ENCODE measurements at places on chromosomes 2 and 18.

DNA sequence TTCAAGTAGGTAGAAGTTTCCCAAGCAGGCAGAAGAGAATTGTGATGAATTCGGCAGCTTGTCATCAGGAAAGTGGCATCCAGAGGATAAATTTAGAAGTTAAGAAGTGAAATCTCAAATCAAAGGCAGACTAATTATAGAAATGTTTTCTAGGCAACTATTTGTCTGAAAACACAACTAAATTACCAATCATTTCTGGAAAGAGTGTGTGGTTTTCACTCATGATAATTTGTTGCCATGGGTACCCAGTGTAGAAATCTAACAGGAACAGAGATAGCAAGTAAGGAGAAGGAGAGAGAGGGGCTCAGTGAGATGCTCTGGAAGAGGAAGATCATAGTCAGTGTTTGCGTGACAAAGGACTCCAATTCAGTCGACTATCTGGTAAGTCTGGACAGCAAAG lies 208.1 kb downstream of the NCKAP5 start:
- DNase-seq: no peak

GRCh38 chr2:208568203-208568602 lies 161.6 kb downstream of the PTH2R start:
- DNase-seq: no peak

GRCh38 chr2:27762951-27763906 lies 8.3 kb upstream of the MRPL33 start:
- no peak for DNase-seq

- DNase-seq: no peak
These were observed 9.9 kb downstream of the AQP12B start for GRCh38 chr2:240672701-240673190.

GRCh38 chr2:172039011-172039704 lies 39.4 kb downstream of the METAP1D start:
- no peak for DNase-seq

DNA sequence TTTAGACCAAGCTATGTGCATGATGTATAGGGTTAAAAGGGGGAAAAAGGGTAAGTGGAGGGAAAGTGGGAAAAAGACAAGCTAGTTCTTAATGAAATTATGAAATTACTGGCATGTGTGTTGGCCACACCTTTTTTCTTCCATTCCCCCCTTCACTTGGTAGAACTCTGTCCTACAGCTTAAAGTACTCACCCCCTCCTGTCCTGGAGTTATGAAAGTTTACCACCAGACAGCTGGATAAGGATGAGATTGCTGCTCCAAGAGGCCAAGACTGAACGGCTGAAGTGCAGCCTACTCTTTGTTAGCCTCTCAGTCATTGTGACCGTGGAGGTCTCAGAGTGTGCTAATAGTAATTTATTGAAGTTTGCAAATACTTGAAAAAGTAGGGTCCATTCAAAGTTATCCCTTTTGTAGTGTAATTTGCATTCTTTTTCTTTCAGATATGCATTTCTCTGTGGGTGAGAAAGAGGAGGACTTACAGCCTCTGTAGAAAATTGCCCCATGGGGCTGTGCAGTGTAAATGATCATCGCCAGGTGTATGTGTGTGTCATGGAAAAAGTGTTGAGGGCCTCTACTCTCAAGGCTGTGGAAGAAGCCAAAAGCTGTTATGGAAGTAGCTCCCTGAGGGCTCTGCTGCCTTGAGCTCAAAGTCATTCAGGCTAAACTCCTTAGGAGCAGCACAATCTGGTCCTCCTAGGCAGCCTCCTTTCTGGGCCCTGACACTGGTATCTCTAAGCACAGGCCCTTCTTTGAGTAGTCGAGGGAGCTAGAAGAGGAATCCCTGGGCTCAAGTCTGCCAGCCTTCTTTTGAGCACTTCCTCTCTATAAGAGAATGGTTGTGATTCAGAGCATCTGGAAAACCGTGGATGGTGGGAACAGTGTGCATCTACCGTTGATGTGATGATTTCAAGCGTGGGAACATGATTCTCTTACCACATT lies 46.2 kb downstream of the LHCGR start:
- DNase-seq: no peak

DNA sequence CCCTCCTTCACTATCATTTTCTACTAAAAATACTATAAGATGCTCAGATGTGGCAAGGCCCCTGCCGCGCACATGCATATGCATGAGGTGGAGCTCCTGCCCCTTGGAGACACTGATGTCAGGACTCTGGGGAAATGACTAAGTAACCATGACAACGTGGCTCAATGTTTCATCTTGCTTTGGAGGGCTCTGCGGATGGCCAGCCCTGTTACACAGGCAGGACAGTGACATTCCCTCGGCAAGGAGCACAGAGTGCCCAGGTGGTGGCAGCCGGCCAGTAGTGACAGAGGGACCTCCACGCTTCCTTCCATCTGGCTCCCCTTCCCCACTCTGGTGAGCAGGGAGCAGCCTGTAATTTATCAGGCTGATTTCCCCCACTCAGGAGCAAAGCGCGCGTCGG lies 364.1 kb downstream of the SS18 start:
- DNase-seq: no peak

DNA sequence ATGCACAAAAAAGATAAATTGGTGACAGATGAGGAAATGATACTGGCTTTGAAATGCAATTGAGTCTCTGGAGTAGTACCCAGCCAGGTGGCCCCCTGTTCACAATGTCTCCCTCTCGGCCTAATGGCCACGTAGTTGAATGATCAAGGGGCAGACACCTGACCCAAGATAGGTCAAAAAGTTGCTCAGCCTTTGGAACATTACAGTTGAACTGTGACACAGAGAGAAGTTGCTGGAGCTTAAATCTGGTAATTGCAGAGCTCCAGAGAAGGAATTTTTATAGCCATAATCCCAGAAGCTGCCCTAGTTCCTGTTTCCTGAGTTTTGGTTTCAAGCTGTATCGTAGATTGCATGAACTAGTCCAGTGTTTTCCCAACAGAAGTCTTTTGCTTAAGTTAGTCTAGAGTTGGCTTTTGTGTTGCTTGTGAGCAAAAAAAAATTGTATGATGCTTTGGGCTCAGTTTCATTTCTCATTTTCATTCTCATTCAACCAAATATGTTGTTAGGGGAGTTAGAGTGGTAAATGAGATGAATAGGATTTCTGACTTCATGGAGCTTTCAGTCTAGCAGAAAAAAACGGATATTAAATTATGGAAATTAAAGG lies 117.9 kb downstream of the CSRNP3 start:
- no peak for DNase-seq

- no peak for DNase-seq
These were observed 9.5 kb downstream of the LCLAT1 start for GRCh38 chr2:30456579-30456978.

- no peak for DNase-seq
These were observed 721 bp downstream of the FHOD3 start for GRCh38 chr18:36298126-36298741.

DNA sequence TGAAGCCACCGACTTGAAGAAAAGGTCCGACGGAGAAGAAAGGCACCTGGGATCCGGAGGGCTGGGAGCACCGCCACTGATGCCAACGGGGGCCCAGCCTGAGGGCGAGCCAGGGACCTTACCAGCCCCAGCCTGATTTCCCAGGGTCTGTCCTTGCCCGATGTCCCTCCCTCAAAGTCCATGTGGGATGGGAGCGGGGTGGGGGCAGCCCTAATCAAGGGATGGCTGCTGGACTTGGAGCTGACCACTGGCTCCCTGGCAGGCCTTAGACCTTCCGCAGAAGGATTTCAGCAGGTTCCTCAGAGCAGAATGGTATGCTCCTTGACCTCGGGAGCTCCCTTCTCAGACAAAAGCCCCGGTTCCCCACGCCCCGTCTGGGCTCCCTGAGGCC lies 99.6 kb downstream of the ZFP36L2 start:
- DNase-seq: no peak

DNA sequence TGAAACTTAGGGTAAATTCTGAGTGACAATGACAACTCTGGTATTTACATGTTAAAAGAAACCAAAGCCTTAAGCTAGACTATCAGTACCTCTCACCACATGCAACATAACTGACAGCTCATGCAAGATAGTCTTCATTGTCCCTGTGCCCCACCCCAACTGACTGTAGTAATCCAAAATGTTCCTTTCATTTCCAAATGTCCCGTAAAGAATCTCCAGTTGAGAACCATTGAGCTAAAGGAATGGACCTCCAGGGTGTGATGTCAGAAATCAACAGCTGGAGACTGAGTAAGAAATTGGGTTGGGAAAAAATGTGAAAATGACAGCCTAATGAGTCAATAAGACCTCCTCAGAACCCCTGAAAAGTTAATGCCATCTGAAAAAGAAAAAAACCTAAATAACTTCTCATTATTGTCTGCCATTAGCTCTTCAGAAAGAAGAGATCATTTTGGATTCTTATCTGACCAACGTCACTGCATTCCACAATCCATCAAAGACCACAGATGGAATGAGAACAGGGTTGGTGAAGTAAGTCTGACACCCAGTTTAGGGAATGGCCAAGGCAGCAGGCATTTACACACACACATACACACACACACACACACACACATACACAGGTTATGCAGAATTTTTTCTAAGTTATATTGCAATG lies 51.7 kb upstream of the ACVR2A start:
- DNase-seq: no peak

GRCh38 chr2:188506843-188507242 lies 215.2 kb downstream of the GULP1 start:
- DNase-seq: no peak

DNA sequence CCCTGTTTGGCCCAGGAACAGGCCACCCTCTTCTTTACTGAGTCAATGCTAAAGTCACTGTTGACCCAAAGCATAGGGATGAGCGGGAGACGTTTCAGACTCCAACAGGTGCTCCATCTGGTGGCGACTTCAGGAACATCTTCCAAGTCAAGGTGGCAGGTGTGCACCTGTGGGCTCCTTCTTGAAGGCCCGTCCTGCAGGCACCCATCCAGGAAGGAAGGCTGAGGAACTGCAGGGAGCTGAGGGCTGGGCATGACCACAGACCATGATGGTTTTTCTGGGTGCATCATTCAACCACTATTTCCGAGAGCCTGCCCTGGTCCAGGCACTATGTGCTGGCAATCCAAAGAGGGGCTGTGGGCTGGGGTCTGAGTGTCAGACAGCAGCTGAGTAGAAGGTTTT lies 142.8 kb downstream of the NDUFA10 start:
- no peak for DNase-seq

DNA sequence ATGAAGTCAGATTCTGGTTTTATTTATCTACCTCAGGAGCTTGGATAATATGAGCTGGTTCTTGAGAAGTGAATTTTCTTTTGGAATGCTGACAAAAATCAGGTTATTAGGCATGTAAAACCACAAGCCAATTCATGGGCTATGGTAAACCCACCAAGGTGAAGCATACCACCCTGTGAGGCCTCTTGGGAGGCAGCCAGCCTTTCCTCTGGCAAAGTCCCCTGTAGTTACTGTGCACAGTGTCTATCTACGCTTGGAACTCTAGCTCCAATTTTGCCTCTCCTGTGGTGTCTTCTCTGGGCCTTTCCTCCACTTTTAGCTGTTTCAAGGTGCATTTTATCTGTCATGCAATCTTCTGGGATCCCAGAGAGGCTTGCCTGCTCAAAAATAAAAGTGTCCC lies 242.7 kb upstream of the ZSWIM2 start:
- DNase-seq: no peak

- DNase-seq: no peak
These were observed 12.0 kb upstream of the PAX3 start for GRCh38 chr2:222310747-222311318.

GRCh38 chr2:96927405-96928171 lies 57.7 kb upstream of the SEMA4C start:
- no peak for DNase-seq

- DNase-seq: no peak
These were observed 1943.8 kb upstream of the PIK3C3 start for GRCh38 chr18:40011201-40011600.

DNA sequence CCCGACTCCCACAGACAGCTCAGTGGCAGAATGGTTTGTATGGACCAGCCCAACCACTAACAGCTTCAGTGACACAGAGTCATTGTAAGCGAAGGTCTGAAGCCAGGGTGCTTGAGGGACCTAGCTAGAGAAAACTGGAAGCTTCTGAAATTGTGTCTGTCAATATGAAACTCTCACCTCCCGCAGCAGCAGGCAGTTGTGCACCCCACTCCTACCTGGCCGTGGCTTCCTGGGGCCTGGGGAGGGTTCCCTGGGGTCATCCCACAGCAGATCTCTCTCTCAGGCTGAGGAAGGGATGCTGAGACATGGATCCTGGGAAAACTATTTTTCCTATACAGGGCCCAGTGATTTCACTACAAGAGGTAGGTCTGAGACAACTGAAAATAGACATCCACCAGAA lies 229.5 kb downstream of the TFCP2L1 start:
- DNase-seq: no peak

GRCh38 chr2:238688193-238689153 lies 159.4 kb upstream of the TWIST2 start:
- DNase-seq: no peak

DNA sequence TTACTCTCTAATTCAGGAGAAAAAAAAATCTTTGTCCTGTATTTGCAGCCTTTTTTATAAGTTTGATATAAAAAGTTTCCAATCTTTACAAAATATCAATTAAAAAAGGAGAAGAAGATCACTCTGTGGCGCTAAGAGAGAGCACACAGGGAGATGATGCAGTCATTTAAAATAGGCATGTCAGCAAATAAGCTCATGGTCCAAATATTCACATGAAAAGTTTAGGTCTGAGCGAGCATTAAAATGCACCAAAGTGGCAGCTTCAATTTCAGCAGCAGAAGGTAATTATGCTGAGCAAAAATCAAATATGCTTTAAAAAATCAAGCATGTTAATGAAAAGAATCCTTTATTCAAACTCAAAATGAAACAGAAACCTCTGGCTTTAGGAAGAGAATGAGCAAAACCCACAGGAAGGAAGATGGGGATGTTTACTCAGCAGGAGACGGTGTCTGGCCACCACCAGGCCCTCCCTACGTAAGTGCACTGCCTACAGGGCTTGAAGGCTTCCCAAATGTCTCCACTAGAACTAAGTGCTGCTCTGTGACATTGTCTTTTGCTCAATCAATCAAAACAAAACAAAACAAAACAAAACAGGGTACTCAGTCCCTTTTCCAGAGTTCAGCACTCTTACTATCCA lies 120.4 kb downstream of the L3MBTL4 start:
- no peak for DNase-seq

- no peak for DNase-seq
These were observed 24.6 kb downstream of the DNAJC10 start for GRCh38 chr2:182740701-182741100.

DNA sequence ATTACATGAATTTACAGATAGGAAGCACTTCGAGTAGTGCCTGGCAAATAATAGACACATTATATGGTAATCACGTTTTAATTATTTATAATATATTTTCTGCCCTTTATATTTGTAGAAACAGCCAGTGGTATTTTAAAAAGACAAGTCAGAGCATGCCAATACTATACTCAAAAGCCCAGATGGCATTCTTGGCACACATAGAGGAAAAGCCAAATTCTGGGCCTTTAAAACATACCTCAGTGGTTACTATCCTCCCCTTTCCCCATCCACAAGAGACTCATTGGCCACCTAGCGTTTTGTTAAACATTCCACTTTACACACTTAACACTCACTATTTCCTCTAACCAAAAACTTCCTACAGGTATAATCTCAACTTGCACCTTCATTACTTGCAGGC lies 63.3 kb upstream of the ZNF804A start:
- no peak for DNase-seq

- no peak for DNase-seq
These were observed 102.8 kb upstream of the TTN start for GRCh38 chr2:178910005-178910404.

- DNase-seq: no peak
These were observed 1259.5 kb upstream of the CDH2 start for GRCh38 chr18:29436459-29436858.

Measured in activated CD8-positive, alpha-beta memory T cell treated with anti-CD3 and anti-CD28 coated beads for 48 hours (primary cell).